ENCODE measurements at places on chromosomes 16 and 17.

DNA sequence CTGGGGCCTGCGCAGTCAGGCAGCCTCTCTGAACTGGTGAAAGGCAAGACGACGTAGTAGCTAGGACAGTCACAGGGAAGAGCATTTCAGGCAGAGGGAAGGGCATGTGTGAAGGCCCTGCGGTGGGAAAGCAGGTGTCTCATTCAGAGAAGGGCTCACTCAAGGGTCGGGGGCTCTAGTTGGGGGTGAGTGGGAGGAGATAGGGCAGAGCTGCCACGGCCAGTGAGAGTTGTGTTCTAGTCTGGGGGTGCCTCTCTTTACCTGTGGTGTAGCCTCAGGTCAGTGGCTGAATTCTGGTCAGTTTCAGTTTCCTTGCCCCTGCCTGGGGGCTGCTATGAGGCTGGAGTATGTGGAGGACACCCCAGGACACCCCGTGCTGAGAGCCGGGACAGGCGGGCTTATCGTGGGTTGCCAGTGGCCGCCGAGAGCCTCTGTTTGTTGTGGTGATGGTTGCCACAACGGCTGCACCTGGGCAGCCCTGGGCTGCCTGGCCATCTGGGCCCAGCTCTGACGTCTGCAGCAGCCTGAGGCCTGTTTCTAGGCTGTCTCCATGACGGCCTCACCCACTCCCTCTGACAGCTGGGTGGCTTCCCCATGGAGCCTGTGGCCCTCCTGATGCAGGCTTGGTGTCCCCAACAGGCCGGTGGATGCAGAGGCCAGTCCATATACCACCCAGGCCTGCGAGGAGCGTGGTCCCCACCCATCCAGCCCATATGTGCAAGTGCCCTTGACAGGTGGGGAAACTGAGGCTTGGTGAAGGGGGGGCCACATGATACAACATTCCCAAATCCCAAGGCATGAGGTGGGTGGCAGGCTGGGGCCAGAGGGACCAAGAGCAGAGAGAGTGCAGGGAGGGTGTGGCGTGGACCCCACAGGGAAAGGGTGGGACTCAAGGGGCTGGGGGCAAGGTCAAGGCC, 10.8 kb downstream of the MAP2K3 start:
- no peak for DNase-seq
- H3K4me1 ChIP-seq = no peaks in the 10 kb centered on the region
- no peak overlapping the region for H3K4me3 ChIP-seq
- H3K27me3 ChIP-seq = no peaks in the 10 kb centered on the region

DNA sequence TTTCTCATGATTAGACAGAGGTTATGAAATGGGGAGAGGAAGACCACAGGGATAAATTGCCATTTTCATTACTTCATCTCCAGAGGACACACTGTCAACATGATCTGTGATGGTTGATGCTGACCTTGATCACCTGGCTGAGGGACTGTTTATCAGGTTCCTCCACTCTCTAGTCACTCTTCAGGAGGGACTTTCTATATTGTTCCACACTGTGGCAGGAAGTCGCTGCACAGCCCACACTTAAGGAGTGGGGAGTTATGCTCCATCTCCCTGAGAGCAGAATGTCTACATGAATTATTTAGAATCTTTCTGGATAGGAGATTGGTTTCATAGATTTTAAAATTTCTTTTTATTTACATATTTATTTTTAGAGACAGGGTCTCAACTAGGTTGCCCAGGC, 46.7 kb downstream of the CYB5B start:
- no peak for DNase-seq
- H3K36me3 ChIP-seq = no peaks in the 10 kb centered on the region
- H3K27ac ChIP-seq = no peak overlapping the region

DNA sequence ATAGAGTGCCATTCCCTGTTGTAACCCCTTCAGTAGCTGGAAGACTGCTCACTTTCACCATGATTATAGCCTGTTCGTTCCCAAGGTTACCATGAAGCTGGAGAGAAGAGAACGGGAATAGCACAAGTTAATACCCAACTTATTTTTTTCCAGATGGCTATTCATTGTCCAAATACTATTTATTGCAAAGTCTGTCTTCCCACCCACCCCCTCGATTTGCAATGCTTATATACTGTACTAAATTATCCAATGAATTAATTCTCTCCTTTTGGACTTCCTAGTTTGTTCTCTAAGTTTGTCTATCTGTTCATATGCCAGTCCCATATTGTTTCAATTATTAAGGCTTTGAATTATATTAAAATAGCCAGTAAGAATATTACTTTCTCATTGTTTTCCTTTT, 231.0 kb downstream of the RAB11FIP4 start:
- H3K27ac ChIP-seq = no peak overlapping the region
- DNase-seq = no peak
- no peaks in the 10 kb centered on the region for H3K36me3 ChIP-seq
- no peaks in the 10 kb centered on the region for H3K4me1 ChIP-seq

DNA sequence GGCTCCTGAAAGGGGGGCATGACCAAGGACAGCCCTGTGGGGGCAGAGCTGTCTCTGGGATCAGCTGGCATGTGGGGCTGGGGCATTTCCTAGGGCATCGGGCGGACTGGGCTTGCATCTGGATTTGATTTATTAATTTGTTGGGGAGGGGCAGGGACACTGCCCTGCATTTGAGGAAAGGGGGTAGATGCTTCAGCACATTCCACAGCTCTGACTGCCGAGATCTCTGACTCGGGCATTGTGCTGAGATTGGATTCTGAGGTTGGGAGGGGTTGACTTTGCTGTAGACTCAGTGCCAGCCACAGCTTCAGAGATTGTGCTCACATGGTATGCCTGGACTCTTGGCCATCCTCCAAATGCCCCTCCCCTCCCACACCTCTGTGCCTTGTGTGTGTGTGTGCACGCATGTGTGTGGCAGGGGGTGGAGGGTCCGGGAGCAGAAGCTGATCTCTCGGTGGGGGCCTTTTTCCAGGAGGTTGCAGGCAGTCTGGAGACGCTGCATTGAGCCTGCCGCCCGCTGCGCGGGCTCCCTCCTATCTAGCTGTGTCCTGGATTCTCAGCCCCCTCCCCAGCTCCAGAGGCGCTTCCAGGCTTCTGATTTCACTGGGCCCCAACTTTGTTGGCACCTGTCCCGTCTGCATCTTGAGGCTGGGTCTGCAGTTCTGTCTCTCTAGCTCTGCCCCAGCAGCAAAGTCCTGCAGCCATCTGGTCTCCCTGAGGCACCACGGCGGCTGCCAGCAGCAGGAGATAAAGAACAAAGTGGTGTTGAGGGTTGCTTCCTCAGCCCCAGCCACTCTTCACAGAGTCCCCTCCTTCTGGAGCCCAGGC, 14.9 kb downstream of the IGFBP4 start:
- no peaks in the 10 kb centered on the region for H3K4me1 ChIP-seq
- H3K27me3 ChIP-seq = no peaks in the 10 kb centered on the region
- no peak for DNase-seq
- no peak overlapping the region for H3K4me3 ChIP-seq
- no peaks in the 10 kb centered on the region for H3K36me3 ChIP-seq

DNA sequence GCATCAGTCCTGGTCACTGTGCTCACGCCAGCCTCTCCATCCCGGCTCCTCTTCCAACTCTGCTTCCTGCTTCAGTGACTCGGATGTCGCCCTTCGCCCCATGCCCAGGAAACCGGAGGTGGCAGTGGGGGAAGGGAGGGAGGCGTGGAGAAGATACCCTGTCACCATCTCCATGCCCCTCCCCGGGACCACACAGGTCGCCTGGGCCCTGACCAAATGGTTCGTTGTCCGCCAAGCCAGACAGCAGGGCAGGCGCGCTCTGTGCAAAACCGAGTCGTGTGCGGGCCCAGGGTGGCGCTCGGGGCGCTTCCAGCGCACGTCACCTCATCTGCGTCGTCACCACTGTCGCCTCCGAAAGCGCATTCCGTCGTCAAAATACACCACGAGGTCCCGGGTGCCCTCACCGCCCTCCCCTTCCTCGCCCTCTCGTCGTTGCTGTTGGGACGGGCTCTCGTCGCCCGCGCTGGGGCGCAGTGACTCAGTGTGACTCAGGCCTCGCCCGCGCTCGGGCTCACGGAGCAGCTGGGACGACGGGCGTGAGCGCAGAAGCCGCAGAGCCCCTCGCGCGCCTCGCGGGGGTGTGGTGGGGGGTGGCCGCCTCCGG, 39.2 kb downstream of the ZNF778 start:
- H3K27me3 ChIP-seq = peaks cover 9% of the 10 kb centered on the region
- peak overlapping the region; percentile 37 for H3K4me3 ChIP-seq
- no peaks in the 10 kb centered on the region for H3K36me3 ChIP-seq
- H3K27ac ChIP-seq = no peak overlapping the region
- H3K4me1 ChIP-seq = peaks cover 13% of the 10 kb centered on the region
- peak; percentile 63 for DNase-seq

GRCh38 chr17:4143563-4144421, 795 bp downstream of the CYB5D2 start:
- peak overlapping the region; percentile 86 for H3K4me3 ChIP-seq
- DNase-seq = peak; percentile 88
- peak overlapping the region; percentile 94 for H3K27ac ChIP-seq

DNA sequence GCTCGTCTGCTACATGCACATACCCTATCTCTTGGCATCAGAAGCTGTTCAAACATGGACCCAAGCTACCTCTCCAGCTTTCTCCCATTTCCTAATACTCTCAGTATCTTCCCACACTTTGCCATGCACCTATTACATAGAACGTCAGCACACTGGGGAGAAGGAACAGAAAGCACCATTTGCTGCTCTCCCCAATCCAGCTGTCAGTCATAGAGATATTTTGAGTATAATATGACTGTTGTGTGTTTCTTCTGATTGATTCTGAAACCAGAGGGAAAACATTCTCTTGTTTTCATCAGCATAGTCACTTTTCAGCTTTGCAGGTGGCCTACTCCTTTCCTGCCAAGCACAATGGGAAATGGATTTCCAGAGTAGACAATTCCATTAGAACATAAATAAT, 107.1 kb downstream of the ADAMTS18 start:
- H3K36me3 ChIP-seq = no peaks in the 10 kb centered on the region
- H3K27me3 ChIP-seq = no peaks in the 10 kb centered on the region
- H3K4me3 ChIP-seq = no peak overlapping the region
- H3K4me1 ChIP-seq = no peaks in the 10 kb centered on the region

GRCh38 chr16:21283521-21284289, 5.6 kb upstream of the CRYM start:
- H3K27me3 ChIP-seq = peaks cover 10% of the 10 kb centered on the region
- no peaks in the 10 kb centered on the region for H3K36me3 ChIP-seq
- DNase-seq = no peak
- no peaks in the 10 kb centered on the region for H3K4me1 ChIP-seq
- H3K4me3 ChIP-seq = no peak overlapping the region

DNA sequence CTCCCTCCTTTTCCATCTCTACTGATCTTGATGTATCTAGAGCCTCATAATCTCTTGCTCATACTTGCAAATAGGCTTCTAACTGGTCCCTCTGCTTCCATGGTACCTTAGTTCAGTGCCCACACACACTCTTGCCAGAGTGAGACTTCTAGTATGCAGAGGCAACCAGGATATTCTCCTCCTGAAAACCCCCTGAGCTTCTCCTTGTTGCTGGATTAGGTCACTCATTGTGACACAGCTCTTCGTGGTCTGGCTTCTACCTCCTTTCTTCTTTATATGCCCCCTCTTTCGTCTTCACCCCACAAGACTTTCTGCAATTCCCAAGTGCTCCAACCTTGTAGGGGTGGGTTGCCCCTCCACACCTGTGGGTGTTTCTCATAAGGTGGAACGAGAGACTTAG, 2.5 kb upstream of the FAM20A start:
- no peak for DNase-seq
- H3K4me3 ChIP-seq = no peak overlapping the region
- H3K27me3 ChIP-seq = peaks cover 28% of the 10 kb centered on the region

GRCh38 chr16:69481901-69482341, 57.5 kb downstream of the CYB5B start:
- H3K27me3 ChIP-seq = no peaks in the 10 kb centered on the region
- no peaks in the 10 kb centered on the region for H3K36me3 ChIP-seq
- H3K4me3 ChIP-seq = no peak overlapping the region

- H3K36me3 ChIP-seq = no peaks in the 10 kb centered on the region
- no peaks in the 10 kb centered on the region for H3K4me1 ChIP-seq
- no peak overlapping the region for H3K4me3 ChIP-seq
- no peak for DNase-seq
Measured at GRCh38 chr16:82481455-82481854, 145.3 kb upstream of the CDH13 start.

- no peaks in the 10 kb centered on the region for H3K36me3 ChIP-seq
- no peaks in the 10 kb centered on the region for H3K27me3 ChIP-seq
- peaks cover 7% of the 10 kb centered on the region for H3K4me1 ChIP-seq
Measured at GRCh38 chr17:44071198-44071520, 624 bp downstream of the G6PC3 start.

DNA sequence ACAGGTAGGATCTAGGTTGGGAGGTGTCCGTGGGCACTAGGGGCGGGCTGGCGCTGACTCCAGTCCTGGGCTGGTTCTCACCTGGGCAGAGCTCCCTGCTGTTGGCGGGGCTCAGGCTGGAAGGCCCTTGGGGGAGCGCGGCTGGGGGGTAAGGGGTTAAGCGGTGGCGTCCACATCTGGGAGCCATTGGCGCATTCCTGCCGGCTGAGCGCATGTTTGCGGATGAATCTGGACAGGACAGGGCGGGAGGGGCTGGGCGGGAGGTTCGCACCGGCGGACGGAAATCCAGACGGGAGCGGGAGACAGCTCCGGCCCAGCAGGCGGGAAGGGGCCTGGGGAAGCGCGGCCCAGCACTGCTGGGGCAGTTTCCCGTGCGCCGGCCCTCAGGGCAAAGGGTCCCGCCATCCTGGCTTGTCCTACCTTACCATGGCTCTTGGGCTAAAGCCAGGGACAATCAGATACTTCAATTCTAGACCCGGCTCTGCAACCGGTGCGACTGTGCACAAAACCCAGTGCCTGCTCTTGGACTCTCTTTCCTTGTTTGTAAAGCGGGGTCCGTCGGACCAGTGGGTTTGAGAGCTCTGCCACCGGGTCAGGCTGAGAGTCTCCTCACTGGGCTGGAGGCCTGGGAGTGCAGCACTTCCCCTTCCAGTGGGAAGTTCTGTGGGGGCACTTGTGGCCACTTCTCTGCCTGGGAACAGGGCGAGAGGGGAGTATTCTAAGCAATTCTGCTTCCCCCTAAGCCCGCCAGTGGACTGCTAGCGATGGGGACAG, 7.8 kb downstream of the RARA start:
- DNase-seq = no peak
- no peaks in the 10 kb centered on the region for H3K36me3 ChIP-seq
- H3K4me3 ChIP-seq = peak overlapping the region; percentile 95
- peaks cover 58% of the 10 kb centered on the region for H3K4me1 ChIP-seq

GRCh38 chr17:58352596-58353388, 791 bp upstream of the SUPT4H1 start:
- peaks cover 22% of the 10 kb centered on the region for H3K36me3 ChIP-seq
- H3K27me3 ChIP-seq = no peaks in the 10 kb centered on the region
- peaks cover 16% of the 10 kb centered on the region for H3K4me1 ChIP-seq
- peak overlapping the region; percentile 91 for H3K27ac ChIP-seq
- H3K4me3 ChIP-seq = peak overlapping the region; percentile 85
- DNase-seq = no peak

DNA sequence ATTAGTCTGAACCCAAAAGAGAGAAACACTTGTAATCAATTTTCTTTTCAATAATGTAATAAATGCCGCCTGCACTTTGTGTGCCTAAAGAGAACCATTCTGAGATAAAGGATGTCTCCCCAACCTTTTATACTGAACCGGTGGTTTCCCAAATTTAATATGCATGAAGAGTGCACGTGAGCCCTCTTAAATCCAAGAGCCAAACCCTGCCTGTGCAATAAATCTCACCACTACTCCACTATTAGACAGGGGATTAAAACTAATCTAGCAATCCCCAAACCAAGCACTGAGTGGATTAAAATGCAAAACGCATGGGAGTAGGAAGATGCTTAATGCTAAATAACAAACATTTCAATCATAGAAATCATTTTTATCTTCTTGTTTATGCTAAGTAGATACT, 351.0 kb upstream of the PSMD7 start:
- H3K27ac ChIP-seq = no peak overlapping the region
- H3K4me1 ChIP-seq = no peaks in the 10 kb centered on the region
- no peak overlapping the region for H3K4me3 ChIP-seq

GRCh38 chr17:30263552-30264333, 28.0 kb downstream of the BLMH start:
- no peak overlapping the region for H3K4me3 ChIP-seq
- H3K36me3 ChIP-seq = peaks cover 39% of the 10 kb centered on the region
- H3K27me3 ChIP-seq = no peaks in the 10 kb centered on the region
- no peak for DNase-seq
- no peak overlapping the region for H3K27ac ChIP-seq
